ENCODE measurements at places on chromosomes 1 and 21.

DNA sequence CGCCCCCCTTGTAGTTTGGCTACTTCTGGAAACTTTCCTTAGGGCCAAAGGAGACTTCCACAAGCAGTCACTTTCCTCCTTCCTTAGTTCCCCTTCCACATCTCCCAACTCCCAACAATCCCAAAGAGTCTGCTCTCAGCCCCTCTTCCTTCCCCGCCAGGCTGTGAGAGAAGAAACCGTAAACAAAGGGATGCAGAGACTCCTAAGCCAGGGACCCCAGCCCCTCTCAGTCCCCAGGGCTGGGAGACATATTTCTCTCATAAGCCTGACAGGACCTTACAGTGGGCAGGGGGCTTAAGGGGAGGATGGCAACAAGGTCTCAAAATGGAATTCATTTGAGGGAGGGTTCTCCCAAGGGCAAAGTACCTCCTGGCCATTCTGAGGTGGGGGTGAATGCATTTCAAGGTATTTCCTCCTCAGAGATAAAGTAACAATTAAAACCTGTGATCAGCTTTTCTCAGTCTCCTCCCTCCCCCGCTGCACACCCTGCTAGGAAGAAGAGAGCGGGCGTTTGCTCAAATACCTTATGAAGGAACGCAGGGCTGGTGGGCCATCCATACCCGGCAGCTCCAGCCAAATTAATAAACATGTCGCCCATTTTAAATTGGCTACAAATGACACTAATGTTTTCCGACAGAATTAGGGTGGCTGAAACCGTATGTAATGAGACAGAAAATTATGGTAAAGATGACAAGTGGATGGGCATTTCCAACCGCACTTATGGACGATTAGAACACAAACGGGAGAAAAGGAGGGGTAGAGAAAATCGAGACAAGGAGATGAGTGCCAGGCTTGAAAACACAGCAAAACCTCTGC is 4.0 kb downstream of the BARHL2 start:
- DNase-seq, result no peak

DNA sequence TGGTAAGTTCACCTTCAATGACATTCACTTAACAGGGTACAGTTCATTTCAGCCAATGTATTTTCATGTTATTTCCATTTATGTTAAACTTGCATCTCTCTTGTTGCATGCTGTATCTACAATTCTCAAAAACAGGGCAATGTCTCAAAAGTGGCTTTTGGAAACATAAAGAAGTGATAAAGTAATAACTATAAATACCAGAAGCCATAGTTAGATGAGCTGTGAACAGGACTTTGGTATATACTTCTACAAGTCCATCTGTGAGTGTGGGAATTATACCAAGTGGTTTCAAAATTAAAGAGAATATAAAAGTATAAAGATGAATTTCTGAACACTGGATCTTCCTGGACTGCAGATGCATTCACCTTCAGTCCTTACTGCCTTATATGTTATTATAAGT is 585.4 kb upstream of the PBX1 start:
- no peak for DNase-seq

DNA sequence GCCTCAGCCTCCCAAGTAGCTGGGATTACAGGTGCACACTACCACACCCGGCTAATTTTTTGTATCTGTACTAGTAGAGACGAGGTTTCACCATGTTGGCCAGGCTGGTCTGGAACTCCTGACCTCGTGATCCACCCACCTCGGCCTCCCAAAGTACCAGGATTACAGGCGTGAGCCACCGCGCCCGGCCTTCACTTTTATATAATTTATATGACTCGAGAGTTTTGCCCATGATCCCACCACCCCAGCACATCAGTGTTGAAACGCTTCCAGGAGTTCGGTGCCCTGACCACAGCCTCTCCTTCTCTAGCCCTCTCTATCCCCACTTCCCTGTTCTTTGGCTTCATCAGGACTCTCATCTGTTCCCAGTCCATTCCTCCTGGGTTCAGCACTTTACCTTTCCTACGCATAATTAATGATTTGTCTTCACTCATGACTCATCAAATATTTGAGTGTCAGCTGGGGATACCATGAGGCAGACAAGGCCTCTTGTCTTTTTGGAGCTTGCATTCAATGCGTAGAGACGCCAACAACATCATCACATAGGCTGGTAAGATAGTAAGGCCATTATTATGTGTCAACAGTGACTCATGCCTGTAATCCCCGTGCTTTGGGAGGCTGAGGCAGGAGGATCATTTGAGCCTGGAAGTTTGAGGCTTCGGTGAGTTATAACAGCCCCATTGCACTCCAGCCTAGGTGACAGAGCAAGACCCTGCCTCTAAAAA is 1.4 kb downstream of the PMF1 start:
- DNase-seq, result no peak

- no peak for DNase-seq
These were observed 40.5 kb downstream of the SLC5A9 start for GRCh38 chr1:48263041-48263440.

DNA sequence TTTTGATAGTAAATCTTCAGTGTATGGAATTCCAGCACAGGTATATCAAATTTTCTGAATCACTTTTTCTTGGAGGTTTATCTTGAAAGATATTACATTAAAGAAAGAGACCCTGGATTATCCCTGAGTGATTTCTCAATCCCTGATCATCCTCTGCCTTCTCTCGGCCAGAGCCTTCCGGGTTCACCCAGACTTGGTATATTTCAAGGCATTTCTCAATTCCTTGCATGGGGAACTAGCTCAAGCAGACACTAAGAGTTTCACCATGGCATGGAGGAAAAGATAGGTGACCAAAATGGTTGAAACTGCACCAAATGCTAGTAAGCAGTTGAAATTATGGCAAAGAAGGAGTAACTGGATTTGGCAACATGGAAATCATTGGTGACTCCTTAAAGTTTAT is 5.7 kb downstream of the VAMP4 start:
- DNase-seq, result no peak

Data from activated naive CD8-positive, alpha-beta T cell treated with anti-CD3 and anti-CD28 coated beads, Interleukin-2, amount 50 U/mL, for 24 hours (primary cell).